ENCODE measurements at places on chromosomes 4 and X. TPM values are rescaled to one million over a fixed set of nuclear protein-coding genes. Genes with fewer than 3 reads are reported as not detected.

The NAA11 gene
- not detected for total RNA-seq

The TEX11 gene
- not detected for total RNA-seq

The SPACA5 gene
- not detected for total RNA-seq

The USP11 gene
- total RNA-seq: 53.2 TPM

The GYG2 gene
- total RNA-seq: 3.7 TPM

The OCIAD1 gene
- total RNA-seq: 133 TPM

The SPACA5B gene
- not detected for total RNA-seq

The AKAP14 gene
- not detected for total RNA-seq
